ENCODE measurements at places on chromosomes 7 and 10.

GRCh38 chr7:155814316-155815276 lies 2.3 kb upstream of the SHH start:
- DNase-seq = peak; percentile 39

- DNase-seq = no peak
These were observed 118.1 kb downstream of the CTTNBP2 start for GRCh38 chr7:117755136-117755535.

DNA sequence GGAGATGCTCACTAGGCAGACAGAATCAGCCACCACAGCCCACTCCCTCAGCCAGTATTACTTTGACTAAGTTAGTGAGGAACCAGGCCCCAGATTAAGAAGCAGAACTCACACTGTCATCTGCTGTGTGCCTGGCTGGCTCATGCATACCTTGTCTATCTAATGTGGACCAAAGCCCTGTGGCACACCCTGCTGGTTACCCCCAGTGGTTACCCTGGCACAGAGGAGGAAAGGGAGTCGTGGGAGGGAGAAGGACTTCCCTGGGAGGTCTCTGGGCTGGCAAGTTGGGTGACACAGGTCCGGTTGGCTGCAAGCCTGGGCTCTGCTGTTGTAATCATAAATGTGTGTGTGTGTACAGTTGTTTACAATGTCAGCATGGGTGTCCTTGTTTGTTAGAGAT lies 7.5 kb upstream of the SH2D4B start:
- DNase-seq = peak; percentile 55

GRCh38 chr7:116766881-116767280 lies 94.9 kb downstream of the MET start:
- DNase-seq = no peak

DNA sequence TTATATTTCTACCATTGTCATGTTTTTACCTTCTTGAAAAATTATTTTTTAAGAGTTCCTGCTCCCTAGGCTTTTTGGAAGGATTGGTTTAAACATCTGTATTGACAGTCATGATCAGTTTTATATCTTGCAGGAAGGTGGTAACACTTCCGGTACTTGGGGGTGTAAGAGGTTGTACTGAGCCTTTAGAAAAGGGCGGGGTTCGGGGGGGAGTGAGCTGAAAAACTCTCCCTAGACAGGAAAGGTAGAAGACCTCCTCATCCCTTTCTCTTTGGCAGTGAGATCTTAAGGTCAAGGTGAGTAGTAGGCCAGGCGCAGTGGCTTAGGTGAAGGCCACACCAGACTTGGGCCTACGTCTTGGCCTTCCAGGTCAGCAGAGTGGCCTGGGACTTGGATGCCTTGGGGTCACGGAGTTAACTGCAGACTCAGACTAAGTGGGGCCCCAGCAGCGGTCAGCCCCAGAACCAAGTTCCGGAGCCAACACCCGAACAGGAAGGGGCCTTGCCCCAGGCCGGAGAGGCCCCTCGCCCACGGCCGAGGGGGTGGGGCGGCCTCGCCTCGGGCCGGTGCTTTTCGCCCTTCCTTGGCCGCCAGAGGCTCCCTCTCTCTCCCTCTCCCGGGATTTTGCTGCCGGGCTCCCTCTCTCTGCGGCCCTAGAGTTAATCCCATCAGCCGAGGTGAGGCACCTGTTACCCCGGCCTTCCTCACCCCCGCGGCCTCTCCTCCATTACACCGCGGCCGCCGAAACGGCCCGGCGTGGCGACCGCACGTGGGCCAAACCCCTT lies at the start of gene PPP1R9A:
TSS of gene PPP1R9A (plus strand) at position 569 of the 785 bp plus-strand sequence. CDS start 2,520 bp downstream, outside the sequence.
- peak; percentile 45 for DNase-seq

DNA sequence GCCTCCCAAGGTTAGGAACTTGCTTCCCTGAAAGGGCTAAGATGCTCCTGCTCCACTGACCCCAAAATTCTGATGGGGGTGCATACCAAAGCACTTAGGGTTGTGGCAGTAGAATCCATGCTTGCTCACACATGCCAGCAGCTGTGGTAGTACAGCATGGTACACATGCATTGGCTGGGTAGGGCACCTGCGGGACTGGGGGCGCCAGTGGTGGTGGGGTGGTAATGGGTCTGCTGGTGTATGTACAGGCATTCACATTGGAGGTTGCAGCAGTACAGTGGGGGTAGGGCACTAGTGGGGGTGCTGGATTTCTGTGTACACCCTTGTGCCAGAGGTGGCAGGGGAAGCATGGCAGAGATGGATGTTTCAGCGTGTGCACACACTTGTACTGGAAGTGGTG lies 72.3 kb upstream of the TAS2R16 start:
- no peak for DNase-seq

GRCh38 chr10:104109908-104110662 lies 11.9 kb upstream of the SFR1 start:
- peak; percentile 93 for DNase-seq

DNA sequence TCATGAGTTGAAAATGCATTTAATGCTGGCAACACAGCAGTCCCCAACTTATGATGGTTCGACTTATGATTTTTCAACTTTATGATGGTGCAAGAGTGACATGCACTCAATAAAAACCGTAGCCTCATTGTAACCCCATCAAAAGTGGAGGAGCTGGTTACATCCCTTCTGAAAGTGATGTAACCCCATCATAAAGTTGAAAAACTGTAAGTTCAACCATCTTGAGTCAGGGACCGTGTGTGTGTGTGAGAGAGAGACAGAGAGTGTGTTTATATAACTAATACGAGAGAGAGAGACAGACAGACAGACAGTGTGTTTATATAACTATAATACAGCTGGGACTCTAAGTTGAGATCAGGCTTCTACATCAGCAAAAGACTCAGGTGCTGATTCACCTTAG lies 21.0 kb downstream of the ANXA11 start:
- DNase-seq = no peak
